ENCODE measurements at places on chromosomes 3 and 15. TPM values are rescaled to one million over a fixed set of nuclear protein-coding genes. Genes with fewer than 3 reads are reported as not detected.

The SLC12A1 gene
- total RNA-seq = not detected

DNA sequence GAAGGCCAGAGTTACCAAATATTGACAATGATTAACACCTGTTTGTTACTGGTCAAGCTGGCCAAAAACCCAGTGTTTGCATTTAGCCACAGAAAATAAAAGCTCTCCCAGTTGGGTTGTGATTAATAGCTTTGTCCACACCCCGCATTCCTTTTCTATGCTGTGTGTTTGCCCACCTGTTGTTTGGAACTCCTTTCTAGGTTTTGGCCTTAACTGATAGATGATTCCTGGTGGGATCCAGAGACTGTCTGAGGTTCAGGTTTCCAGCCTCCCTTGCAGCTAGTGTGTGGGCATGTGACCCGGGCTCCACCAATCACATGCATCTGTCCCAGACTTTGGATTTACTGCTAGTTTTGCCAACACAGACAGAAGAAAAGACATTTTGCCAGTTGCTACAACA, 83.8 kb downstream of the PTPRG start:
- DNase-seq = peak; percentile 4

The APOD gene
- not detected for total RNA-seq

The PCOLCE2 gene
- total RNA-seq = 205 TPM

The COL6A5 gene
- not detected for total RNA-seq

- DNase-seq = no peak
Observed at GRCh38 chr15:68057034-68057433, 2.9 kb downstream of the PIAS1 start.

DNA sequence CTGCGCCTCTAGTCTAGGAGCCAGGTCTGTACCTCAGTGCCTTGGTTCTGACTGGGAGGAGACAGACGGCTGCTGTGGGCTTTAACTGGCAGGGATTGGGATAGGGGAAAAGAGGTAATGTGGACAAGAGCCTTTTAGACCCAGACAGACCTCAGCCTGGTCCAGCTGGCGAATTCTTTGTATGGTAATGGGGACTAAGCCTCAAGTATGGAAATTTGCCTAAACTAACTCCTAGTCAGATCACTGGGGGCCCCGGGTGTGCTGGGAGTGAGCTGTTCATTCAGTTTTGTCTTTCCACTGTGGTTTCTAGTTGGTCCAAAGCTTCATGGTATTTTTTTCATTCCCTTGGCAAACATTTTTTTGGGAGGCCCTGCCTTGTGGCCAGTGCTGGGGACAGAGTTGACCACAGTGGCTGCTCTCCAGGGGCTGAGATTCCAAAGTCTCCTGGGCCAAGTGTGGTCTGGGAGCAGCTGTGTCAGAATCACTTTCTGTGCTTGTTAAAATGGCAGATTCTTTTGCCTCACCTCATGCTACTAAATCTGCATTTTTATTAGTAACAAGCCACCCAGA, 261.4 kb upstream of the C2CD4B start:
- no peak for DNase-seq

GRCh38 chr3:120641696-120642246, 40.3 kb downstream of the HGD start:
- DNase-seq = no peak

- DNase-seq = no peak
Observed at GRCh38 chr3:88362428-88362827, 212.7 kb downstream of the C3orf38 start.

DNA sequence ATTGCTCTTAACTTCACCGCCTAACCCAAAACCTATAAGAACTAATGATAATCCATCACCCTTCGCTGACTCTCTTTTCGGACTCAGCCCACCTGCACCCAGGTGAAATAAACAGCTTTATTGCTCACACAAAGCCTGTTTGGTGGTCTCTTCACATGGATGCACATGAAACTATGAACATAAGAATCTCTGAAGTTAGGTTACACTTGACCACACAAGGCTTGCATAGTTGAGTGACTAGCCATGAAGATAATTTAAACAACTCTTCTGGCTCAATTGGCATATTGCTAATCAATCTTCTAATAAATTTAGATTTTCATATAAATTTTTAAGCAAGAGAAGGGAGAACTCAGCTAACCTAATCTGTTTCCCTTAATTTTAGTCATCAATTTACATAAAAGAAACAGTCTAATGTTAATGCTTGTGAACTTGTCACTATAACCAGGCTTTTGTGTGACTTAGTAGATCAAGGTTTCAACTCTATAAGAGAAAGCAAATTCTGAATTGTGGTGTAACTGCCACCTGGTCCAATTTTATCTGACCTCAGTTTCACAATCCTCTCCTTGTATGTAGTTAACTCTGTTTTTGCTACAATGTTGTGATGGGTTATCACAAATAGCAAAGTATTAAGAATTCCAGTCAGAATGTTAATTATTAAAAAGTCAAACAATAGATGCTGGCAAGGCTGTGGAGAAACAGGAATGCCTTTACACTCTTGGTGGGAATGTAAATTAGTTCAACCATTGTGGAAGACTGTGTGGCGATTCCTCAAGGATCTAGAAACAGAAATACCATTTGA, 82.0 kb downstream of the HHLA2 start:
- no peak for DNase-seq

- DNase-seq = no peak
Observed at GRCh38 chr3:377158-377561, 180.6 kb downstream of the CHL1 start.

GRCh38 chr3:153855772-153856171, 265.4 kb upstream of the ARHGEF26 start:
- no peak for DNase-seq

- no peak for DNase-seq
Observed at GRCh38 chr15:67219288-67219687, 35.2 kb downstream of the AAGAB start.

- no peak for DNase-seq
Observed at GRCh38 chr15:62785881-62786828, 256.4 kb upstream of the TPM1 start.

The COL6A6 gene
- total RNA-seq = not detected

The GOLGA6L7 gene
- not detected for total RNA-seq

- DNase-seq = no peak
Observed at GRCh38 chr3:51720292-51721061, 13.6 kb downstream of the GRM2 start.
